Omental fat pad (tissue), 4 donors: ENCODE measurements at places on chromosomes 3 and 15.

DNA sequence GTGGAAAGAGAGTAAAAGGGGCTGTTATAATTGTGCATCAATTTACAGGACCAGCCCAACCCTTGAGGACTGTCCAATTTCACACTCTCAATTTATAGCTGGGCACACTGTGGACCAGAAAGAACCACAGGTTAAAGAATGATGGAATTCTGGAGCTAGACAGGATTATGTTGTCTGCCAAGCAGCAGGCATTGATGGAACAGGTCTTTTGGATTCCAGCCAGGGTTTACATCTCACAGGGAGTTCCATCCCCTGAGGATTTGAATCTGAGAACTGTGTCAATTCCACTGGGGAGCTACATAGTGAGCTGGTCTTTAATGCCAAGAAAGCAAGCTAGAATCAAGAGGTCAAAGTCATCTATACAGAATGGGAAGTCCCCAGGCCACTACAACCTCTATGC lies 389.5 kb upstream of the WNT5A start:
- DNase-seq: no peak

DNA sequence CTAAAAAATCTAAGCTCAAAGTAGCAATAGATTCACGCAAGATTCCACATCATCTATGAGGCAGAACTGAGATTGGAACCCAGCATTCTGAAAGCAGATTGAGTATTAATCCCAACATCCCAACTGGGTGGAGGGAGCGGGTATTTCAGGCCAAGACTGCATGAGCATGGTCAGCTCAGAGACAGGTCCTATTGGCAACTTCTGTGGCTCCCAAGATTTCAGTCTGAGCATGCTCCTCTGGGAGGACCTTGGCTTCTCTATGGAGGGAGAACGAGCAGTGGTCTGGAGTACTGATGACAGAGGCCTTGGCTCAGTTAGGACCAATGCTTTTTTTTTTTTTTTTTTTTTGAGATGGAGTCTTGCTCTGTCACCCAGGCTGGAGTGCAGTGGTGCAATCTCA lies 4.0 kb upstream of the ITGA11 start:
- DNase-seq: no peak

- no peak for DNase-seq
Observed at GRCh38 chr3:174352227-174352626, 506.9 kb upstream of the NAALADL2 start.

DNA sequence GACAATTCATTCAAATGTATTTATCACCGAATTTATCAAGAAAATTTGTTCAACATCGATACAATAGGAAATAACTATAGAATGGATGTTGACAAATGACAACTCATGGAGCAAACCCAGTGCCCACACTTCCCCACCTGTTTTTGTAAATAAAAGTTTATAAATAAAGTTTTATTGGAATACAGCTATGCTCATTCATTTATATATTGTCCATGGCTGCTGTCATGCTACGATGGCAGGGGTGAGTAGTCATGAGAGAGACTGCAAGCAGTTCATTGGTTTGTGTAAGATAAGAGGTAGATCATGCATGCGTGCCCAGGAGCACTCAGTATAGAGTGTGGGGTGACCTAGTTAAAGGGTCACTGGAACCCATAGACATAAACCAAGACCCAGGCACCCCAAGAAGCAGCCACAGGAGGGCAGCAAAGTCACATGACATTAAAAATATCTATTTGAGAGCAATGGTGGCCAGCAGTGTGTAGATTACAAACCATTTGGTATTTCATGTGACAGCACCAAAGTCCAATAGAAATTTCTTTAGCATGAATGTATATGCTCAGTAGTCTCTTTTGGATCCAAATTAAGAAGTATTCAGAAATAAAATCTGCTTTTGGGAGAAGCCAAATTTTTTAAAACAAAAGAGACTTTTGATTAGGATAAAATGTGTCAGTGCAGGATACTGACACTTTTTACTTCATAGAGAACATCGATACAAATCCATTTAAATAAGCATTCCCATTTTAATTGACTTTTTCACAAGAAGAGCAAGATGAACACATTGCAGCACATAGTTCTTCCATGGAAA lies 794.8 kb downstream of the MCTP2 start:
- DNase-seq: peak; percentile 36

DNA sequence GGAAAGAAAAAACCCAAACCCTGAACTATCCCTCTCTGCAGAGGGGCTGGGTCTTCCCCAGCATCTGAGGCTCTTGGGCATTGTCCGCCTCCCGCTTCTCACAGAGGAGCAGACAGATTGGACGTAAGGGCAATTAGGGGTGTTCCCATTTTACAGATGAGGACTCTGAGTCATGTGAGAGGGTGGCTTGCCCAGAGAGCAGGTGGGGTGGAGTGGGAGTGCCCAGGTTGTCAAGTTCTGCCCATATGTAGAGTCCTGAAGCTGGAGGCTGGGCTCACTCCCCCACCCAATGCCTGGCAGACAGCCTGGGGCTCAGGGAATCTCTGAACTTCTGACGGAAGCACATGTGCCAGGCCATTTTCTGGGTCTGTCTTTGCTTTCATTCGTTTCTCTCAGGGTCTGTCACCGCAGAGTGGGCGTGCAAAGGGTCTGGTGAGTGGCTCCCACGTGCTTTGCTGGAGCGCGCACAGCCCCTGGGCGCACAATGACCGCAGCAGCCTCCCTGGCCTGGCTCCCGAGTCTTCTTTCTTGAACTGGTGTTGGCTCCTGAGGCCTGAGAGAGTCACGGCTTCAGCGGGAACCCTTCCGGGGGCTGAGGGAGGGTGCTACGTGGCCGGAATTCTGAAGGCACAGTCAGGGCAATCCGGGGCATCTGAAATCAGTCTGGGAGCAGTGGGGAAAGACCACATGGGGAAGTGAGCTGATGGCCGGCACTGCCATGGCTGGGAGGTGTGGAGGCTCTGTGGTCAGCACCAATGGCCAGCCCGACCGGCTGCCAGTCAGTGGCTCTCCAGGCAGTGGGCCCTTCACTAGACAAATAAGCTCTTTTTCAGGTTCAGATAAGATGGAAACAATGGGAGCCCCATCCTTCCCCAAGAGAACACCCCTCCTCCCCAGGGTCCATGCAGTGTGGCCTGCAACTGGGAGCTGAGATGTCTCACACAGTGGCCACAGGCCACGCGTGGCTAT lies 1.1 kb upstream of the TRPM1 start:
- no peak for DNase-seq

DNA sequence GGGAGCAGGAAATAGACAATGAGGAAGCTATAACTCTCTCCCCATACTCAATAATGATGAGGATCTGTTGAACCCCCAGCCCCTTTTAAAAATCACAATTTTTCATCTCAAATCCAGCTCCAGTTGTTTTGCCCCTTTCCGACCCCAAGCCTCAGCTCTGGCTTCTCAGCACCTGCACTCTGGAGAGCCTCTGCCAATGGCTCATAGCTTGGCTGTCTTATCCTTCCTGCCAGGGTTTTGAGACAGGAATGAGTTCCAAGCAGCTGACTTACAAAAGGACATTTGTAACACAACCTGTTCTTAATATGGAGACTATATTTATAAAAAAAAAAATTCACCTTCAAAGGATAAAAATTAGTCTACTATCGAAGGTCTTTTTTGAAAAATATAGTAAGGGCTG lies 105.9 kb upstream of the NEDD4 start:
- no peak for DNase-seq

DNA sequence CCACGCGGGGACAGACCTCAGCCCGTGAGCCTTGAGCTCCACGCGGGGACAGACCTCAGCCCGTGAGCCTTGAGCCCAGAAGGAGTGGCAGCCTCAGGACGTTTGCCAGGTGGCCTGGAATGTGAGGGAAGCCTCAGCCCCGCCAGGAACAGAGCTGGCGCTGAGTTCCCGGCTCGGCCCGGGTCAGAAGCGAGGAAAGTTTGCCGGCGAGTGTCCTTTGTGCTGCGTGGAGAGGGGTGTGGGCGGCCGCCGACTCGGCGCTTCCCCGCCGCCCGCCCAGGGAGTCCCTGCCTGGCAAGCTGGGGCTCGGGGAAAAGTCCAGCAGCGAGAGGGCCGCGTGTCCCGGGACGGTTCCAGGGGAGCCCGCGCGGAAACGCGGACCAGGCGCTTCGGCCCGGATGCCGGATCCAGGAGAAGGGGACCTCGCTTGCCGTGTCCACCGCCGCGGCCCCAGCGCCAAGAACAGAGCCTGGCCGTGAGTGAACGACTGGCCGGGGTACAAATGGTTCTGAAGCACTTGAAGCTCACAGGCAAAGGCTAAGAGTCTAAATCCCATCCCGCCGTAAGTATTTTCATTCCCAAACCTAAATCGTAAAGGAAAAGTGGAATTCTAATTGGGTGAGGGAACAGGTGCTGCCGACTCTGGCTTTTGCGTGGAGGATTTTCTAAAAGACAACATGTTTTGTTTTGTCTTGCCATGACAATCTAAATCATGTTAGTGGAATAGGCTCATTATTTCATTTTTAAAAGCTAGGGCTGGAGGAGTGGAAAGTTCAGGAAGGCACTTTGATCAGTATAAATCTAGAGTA lies 1.7 kb downstream of the LRRN1 start:
- DNase-seq: no peak

DNA sequence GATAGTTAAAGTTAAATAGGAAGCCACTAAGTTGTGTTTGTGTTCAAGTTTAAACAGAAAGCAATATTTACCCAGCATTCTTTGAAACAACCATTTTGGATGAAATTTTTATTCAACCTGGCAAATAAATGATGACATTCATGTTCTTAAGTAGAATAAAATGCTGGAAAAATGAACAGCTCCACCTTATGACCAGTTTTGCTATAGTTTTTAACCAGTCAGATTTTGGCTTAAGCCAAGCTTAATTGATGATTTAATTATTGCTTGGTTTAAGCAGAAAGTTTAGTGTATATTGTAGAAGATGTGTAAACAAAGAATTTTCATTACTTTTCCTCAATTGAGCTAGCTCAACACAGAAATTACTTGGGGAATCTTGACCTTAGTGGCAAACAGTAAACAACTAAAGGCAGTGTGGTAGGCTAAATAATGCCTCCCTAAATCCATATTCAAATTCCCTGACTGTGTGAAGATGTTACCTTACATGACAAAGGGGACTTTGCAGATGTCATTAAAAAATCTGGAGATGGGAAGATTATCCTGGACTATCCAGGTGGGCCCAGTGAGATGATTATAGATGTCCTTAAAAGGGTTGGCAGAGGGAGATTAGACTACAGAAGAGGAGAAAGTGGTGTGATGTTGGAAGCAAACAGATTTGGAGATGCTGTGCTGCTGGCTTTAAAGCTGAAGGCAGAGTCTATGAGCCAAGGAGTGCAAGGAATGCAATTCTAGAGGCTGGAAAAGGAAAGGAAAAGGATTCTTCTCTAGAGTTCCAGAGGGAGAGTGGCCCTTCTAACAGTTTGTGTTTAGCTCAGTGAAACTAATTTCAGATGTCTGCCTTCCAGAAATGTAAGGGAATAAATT lies 448.6 kb upstream of the GOLIM4 start:
- no peak for DNase-seq

DNA sequence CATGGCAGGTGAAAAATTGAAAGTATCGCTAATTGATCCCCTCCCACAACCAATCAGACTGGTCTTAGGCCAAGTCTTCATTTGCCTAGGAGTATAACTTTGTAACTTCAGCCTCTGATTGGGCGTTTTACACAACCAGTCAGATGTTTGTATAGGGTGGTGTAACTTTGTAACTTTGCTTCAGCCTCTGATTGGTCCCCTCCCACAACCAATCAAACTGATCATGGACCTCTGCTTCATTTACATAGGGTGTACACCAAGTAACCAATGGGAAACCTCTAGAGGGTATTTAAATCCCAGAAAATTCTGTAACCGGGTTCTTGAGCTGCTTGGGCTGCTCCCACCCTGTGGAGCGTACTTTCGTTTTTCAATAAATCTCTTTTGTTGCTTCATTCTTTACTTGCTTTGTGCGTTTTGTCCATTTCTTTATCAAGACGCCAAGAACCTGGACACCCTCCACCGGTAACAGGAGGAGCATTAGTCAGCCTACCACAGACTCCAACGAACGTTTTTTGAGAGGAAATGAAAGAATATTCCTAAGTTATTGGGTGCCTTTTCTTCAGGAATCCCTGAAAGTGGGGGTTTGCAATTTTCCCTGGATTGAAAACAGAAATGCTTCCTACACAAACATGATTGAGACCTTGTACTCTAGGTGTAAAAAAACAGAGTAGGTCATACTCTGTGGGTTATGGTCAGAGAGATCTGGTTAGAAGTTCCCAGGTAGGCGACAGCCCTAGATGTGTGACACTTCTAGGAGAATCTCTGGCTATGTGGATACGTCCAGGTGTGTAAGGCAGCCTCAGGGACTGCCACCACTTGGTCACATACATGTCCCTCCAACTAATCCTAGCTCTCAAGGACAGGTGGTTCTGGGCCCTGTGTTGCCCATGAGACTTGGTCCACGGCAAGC lies 5.5 kb upstream of the SACM1L start:
- DNase-seq: no peak

DNA sequence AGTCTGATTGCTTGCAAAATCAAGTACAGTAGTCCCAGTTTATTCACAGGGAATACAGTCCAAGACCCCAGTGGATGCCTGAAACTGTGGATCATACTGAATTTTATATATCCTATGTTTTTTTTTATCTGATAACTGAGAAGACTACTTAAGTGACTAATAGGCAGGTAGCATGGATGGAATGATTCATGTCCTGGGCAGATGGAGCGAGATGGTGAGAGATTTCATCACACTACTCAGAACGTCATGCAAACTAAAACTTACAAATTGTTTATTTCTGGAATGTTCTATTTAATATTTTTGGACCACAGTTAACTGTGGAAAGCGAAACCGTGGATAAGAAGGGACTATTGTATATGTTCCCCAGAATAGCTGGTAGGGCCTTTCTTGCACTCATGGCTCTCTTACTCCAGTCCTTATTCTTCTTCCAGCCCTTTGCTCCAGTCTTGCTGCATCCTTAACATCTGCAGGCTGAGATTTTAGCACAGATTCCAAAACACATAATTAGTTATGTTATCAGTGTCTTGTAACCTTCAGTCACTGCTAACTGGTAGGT lies 290.0 kb downstream of the ADAMTSL3 start:
- no peak for DNase-seq
